Midbrain (tissue), 1 donor: ENCODE measurements at places on chromosomes 2 and 18.

GRCh38 chr2:58633613-58634365, 392.7 kb upstream of the FANCL start:
- no peak for DNase-seq

GRCh38 chr18:48721312-48721711, 182.5 kb downstream of the CTIF start:
- DNase-seq, result no peak

- DNase-seq, result no peak
Measured at GRCh38 chr2:43441195-43441594, 154.6 kb downstream of the THADA start.

- no peak for DNase-seq
Measured at GRCh38 chr2:44829771-44830170, 111.7 kb upstream of the SIX3 start.
